Stimulated activated CD4-positive, alpha-beta T cell treated with anti-CD3 and anti-CD28 coated beads, Interleukin-12 subunit alpha, Interleukin-12 subunit beta, amount 100 ng/mL, for 24 hours (primary cell): ENCODE measurements at places on chromosomes 1 and 21.

- DNase-seq: no peak
Observed at GRCh38 chr1:212667223-212668139, 32.2 kb downstream of the BATF3 start.

DNA sequence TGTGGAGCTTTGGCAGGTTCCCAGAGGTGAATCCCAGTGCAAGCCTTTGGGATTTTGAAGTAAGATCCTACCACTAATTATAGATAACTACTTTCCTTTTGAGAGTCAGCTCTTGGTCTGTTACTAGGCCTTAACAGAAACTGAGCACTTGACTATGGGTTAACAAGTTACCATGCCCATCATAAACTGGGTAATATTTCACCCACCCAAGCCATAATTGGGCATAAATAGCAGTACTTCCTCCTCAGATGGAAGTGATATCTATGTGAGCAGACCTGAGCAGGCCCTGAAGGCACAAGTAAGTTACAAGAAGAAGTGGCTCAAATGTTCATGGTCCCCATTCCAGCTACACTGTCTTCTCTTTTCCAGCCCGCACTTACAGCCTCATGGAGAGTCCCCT, 475.9 kb downstream of the LRRIQ3 start:
- DNase-seq: no peak

GRCh38 chr1:153288634-153289275, 24.0 kb downstream of the PGLYRP3 start:
- no peak for DNase-seq

GRCh38 chr1:84365225-84366221, 32.8 kb upstream of the DNASE2B start:
- DNase-seq: no peak

DNA sequence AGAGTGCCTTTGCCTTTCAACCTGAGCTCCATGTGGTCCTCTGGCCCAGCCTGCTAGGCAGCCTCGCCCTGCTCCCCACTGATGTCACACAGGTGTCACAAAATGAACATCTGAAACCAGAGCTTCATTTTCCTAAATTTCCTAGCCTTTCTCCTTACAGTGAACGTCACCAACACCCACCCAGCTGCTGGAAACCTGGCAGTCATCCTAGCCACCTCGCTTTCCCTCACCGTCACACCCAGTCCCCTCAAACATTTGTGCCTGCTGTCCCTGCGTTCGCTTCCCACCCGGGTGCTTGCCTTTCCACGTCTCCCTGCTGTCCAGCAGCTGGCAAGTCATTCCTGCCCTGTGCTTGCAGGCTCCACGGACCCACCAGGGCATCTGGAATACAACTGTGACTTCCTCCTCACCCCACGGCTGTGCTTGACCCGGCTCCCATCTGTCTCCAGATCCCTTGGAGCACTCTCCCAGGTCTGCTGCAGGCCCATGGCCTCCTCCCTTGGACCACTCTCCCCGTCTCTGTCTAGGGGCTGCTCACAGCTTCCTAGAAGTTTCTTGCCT, 23.5 kb downstream of the ADARB1 start:
- no peak for DNase-seq

DNA sequence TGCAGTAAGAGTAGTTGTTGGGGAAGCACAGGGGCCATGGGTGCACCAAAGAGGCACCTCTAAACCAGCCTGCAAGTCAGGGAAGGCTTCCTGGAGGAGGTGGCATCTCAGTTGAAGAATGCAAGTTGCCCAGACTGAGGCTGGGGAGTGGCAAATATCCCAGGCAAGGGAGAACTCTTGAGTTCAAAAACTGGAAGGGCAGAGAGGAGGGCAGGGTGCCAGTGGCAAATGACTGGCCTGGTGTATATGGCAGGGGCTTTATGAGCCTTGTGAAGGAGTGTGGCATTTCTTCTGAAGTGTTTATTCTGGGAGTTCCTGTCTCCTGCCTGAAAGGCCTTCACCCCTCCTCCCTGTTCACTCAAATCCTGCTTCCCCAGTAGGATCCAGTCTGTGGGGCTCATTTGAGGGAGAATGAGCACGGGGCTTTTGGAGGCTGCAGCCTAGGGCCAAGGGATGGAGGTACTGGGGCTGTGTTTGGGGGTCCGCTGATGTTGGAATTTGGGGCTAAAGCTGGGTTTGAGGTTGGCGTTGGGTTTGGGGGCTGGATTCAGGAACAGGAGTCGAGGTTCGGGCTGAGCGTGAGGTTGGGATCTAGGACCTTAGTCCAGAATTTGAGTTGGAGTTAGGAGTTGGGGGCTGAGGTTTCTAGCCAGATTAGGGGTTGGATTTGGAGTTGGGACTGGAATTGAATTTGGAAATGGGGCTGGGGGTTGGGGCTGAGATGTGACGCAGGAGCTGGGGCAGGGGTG, at the start of gene TMEM125:
TMEM125 (plus strand) TSS at position 357 of the 749 bp plus-strand sequence. CDS start 2,740 bp downstream, outside the sequence.
- DNase-seq: no peak

- no peak for DNase-seq
Observed at GRCh38 chr1:69076631-69077030, 491.1 kb upstream of the LRRC7 start.
